Endodermal cell (in vitro differentiated cells): ENCODE measurements at places on chromosomes 16 and 17. TPM values are rescaled to one million over a fixed set of nuclear protein-coding genes. Genes with fewer than 3 reads are reported as not detected.

Gene RAB26
- total RNA-seq, result 4.9 and 5.4 TPM in 2 replicates

Gene SLC43A2
- 17.8 and 18.6 TPM in 2 replicates for total RNA-seq

Gene RNU2-1
- total RNA-seq, result 3,401 to 5,418 TPM (median 5,100 TPM) in 3 replicates

Gene ADCY9
- 0.84 to 1.2 TPM (median 0.99 TPM) in 3 replicates for total RNA-seq

Gene ABCA10
- total RNA-seq, result not detected in 3 replicates

Gene ENPP7
- not detected in 3 replicates for total RNA-seq

Gene EVI2B
- not detected in 2 replicates for total RNA-seq

Gene SYNGR3
- total RNA-seq, result 11.2 to 18.8 TPM (median 12.6 TPM) in 3 replicates

Gene C1QTNF1
- 13.3 and 16.0 TPM in 2 replicates for total RNA-seq
